Progenitor cell of endocrine pancreas (in vitro differentiated cells): ENCODE measurements at places on chromosomes 2 and 18. TPM values are rescaled to one million over a fixed set of nuclear protein-coding genes. Genes with fewer than 3 reads are reported as not detected.

DNA sequence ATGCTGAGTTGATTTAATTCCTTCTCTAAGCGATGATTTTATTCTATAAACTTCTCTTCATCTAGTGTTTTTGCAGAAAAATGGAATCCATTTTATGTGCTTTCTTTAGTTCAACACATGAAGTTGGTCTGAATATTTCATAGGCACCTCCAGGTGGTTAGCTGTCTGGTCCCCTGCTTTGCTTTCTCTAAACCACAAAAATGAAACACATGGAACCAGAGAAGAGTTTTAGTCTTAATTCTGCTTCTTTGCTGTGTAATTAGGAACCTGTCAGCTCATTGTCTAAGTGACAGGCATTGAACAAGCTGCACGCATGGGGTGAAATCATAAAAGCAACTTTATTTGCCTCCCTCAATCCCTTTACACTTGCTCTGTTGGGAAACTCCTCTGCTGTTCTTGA lies 150.4 kb downstream of the PIK3C3 start:
- no peak for DNase-seq

DNA sequence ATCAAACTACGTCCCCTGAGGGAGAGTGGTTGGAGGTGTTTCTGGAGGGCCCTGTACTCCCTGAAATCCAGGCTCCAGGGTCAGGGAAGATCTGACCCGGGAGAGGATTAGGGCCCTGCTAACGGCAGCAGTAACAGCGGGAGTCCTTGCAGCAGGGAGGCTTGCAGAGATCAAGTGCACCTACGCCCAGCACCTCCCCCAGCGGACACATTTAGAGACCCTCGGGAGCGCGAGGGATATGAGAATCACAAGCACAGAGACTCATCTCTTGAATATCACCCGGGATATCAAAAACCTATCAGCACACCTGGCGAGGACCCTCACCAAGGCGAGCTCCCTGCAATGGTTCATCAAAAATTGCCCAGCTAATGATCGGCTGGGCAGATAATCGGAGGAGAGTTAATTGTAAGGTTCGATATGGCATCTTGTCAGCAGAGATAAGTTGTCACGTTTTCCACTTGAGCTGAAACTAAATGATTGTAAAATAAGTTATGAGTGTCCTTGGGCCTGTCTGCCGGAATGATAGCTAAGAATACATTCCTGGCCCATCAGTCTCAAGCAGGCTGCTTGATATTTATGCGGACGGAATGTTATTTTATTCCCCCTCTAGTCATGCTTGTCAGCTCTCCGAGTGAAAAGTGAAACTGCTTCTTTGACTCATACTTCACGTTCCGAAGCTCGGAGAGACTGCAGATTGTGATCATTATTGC lies 209.8 kb downstream of the GBX2 start:
- DNase-seq: no peak

The RAB17 gene
- total RNA-seq: 49.9 and 52.0 TPM in 2 replicates

DNA sequence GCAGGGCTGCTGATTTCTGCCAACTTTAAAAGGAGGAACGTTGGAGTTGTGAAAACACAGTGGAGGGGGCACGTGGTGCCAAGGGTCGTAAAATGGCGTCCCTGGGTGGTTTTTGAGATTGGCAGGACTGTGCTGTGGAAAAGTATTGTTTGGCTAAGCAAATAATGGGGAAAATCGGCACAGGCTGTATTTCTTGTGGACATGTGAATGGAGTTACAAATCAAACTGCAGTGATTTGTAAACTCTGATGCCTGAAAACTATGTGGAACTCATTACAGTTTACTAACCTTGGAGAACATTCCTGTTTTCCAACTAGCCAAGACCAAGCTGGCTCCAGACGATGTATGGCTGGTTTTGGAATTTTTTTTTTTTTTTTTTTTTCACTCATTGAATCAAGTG lies 68.7 kb downstream of the KCTD1 start:
- DNase-seq: no peak
